Stimulated activated CD4-positive, alpha-beta T cell treated with anti-CD3 and anti-CD28 coated beads, Interleukin-4, amount 100 ng/mL, for 48 hours (primary cell): ENCODE measurements at places on chromosomes 4 and X.

DNA sequence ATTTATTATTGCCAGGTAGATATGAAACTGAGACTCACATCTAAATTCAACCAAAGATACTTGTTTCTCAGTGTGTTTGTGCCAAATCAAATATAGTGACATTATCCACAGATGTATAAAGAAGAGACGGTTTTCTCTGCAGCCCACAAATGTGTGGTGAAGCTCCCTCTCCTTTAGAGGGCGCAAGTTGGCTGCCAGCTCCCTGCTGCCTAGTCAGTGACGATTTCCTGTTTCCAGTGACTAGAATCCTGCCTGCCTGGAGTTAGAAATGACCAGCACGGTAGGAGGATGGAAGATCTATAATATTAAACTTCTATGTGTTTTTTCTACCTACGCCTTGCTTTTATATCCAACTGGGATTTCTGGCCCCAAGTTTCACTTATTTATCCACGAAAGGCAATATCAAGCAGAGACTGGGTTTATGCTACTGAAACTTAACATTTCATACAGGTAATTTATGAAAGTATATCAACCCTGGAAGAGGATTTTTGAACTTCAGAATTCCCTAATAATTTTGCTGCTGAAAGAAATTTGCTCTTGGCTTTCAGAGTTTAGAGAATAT lies 1793.7 kb upstream of the TENM3 start:
- no peak for DNase-seq

DNA sequence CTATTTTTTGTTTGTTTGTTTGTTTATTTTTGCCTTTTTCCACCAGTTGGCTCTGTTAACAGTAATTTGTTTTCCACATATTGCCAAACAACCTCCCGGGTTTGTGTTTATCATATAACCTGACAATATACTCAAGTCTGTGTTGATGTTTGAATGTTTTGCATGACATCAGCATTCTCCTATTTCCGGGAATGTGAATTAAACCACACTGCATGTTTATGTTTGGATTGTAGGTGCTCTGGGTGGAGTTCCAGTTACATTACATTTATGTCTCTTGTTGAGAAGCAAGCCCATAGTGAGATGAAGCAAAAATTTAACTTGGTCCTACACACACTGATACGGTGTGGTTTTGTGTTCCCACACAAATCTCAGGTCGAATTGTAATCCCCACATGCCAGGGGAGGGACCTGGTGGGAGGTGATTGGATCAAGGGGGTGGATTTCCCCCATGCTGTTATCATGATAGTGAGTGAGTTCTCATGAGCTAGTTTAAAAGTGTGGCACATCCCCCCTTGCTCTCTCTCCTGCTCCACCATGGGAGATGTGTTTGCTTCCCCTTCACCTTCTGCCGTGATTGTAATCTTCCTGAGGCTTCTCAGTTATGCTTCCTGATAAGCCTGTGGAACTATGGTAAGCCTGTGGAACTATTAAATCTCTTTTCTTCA lies 54.4 kb upstream of the CLNK start:
- DNase-seq: no peak

GRCh38 chr4:128333309-128334018 lies 45.9 kb upstream of the PGRMC2 start:
- DNase-seq: no peak

- DNase-seq: no peak
Measured at GRCh38 chrX:81195259-81195658, 6.5 kb downstream of the HMGN5 start.

GRCh38 chr4:173530326-173531085 lies 477 bp upstream of the HAND2 start:
- no peak for DNase-seq

GRCh38 chrX:105190252-105190853 lies 30.1 kb downstream of the TEX13A start:
- no peak for DNase-seq

DNA sequence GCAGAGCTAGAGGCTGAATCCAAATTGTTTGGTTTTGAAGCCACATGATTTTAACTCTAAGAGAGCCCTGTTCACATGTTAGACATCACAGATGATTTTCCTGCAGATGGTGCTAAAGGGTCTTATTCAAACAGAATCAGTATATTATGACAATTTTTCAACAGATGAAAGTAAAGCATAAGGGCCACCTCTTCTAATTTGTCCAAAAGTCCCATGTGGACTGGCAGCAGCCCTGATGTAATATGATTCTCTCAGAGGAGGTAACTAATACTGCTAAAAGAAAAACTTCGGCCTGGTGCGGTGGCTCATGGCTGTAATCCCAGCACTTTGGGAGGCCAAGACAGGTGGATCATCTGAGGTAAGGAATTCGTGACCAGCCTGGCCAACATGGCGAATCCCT lies 26.0 kb upstream of the SETD7 start:
- DNase-seq: no peak

DNA sequence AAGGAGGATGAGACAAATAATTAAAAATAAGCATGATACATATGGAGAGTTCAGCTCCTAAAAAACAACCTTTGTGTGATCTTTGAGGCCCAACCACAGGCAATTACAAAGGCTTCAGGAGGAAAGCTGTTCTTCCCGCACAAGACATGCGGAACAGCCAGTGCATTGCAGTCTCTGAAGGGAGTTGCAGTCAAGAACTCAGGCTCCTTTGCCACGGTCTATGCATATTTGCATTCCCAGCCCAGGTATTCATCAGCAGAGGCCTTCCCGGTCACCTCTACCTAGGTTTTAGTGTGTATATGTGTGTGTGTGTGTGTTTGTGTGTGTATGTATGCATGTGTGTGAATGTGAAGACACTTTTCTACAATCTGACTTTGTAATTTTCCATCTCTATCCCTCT lies 600.6 kb upstream of the PCDH10 start:
- DNase-seq: no peak

GRCh38 chr4:139625093-139625455 lies 40.5 kb upstream of the MGST2 start:
- DNase-seq: no peak

- DNase-seq: peak; percentile 1
Measured at GRCh38 chrX:152637649-152638442, at the start of gene GABRQ. GABRQ (plus strand) TSS chrX:152637895; CDS start chrX:152638203, 308 bp downstream.
